ENCODE measurements at places on chromosomes 3 and 15.

DNA sequence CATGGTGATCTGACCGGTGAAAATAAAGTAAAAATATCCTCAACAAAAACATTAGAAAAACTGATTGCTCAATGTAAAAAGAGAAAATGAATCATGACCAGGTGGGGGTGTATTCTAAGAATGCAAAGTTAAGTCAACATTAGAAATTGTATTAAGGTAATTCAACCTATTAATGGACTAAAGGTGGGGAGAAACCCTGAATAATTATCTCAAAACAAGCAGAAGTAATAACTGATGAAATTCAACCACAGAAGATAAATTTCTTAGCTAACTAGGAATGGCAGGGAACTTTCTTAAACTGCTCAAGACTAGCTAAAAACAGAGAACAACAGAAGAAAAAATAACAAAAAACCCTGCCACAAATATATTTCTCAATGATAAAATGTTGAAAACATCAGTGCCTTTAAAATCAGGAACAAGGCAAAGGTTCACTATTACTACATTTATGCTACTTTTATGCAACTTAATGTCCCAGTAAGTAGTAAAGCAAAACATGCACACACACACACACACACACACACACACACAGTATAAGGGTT lies 204.4 kb upstream of the THBS1 start:
- no peak for DNase-seq

GRCh38 chr3:145681181-145681580 lies 479.8 kb downstream of the PLOD2 start:
- DNase-seq = no peak

DNA sequence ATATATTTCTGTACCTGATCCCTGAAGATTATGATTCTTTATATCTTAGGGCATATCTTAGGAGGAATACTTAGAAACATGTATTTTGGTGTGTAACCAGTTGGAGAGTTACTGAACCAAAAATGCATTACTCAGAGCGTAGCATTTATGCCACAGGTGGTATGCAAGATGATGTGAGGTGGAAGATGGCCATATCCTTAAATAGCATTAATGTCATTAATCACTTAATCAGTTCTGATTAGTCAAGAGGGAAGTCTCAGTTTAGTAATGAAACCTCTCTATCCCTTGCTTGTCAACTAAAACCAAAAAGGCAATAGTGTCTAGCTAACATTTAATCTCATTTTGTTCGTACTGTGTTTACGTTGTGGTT lies 130.5 kb upstream of the PHLDB2 start:
- DNase-seq = no peak

GRCh38 chr3:182357928-182358327 lies 435.4 kb upstream of the ATP11B start:
- no peak for DNase-seq

- no peak for DNase-seq
Observed at GRCh38 chr15:91522605-91523332, 330.7 kb upstream of the SLCO3A1 start.

DNA sequence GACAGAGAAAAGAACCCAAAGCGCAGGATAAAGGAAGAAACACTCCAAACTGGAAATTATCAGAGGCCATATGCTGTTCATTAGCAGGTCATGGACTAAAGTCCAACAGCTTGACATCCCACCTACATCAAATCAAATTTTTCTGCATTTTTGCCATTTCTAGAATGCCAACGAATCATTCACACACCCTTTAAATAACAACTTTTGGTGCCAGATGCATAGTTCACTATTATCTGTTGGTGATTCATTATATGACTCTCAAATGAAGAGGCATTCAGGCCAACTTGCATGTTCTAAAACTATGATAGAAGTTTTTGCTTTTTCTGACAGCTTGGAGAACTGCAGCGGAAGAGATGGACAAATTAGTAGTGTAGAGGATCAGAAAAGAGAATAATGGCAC lies 529.8 kb upstream of the NAALADL2 start:
- DNase-seq = no peak

GRCh38 chr15:25694239-25694584 lies 168.9 kb downstream of the ATP10A start:
- no peak for DNase-seq

DNA sequence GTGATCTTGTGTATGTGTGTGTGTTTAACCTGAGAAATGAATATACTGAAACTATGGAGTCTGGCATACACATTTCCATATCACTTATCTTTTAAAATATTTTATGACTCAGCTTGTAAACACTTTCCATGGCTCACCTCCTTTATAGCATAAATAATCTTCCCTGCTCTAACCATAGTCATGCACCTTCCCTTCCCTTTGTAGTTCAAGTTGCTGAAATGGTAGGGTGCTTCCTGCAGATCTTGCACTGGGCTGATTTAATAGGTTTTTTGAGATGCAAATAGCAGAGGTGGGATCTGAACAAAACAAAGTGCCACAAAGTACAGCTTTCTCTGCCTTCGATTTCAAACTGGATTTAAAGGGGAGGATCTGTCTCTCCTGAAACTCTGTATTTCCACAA lies 712.7 kb upstream of the LMCD1 start:
- DNase-seq = no peak

- DNase-seq = no peak
Observed at GRCh38 chr3:51395493-51396213, 4.6 kb downstream of the RBM15B start.
